ENCODE measurements at places on chromosomes 2 and 18.

GRCh38 chr2:85605406-85606115, 3.1 kb upstream of the TMEM150A start:
- no peak for DNase-seq

GRCh38 chr2:204049635-204050034, 113.1 kb downstream of the ICOS start:
- DNase-seq = no peak

DNA sequence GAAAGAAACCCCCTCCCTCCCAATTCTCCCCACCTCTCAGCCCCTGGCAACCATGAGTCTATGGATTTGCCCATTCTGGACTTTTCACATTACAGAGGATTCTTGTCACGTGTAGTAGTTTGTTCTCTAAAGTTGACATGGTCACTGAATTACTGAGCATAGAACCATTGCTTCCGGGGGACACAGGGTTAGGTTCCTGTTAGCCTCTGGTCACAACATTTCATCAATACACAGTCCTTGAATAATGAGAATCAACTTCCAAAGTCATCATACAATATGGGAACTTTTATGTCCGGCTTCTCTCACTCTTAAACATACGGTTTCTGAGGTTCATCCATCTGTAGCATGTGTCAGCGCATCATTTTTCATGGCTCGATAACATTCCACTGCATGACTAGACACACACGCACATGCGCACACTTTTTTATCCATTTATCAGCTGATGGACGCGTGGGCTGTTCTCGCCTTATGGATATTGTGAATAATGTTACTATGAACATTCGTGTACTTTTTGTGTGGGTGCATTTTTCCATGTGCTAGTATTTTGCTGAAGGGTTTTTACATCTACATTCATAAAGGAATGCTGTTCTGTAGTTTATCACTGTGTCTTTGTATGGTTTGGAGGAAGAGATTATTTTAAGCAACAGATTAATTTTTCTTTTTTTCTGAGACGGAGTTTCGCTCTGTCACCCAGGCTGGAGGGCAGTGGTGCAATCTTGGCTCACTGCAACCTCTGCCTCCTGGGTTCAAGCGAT, 48.1 kb downstream of the PARD6G start:
- DNase-seq = no peak

DNA sequence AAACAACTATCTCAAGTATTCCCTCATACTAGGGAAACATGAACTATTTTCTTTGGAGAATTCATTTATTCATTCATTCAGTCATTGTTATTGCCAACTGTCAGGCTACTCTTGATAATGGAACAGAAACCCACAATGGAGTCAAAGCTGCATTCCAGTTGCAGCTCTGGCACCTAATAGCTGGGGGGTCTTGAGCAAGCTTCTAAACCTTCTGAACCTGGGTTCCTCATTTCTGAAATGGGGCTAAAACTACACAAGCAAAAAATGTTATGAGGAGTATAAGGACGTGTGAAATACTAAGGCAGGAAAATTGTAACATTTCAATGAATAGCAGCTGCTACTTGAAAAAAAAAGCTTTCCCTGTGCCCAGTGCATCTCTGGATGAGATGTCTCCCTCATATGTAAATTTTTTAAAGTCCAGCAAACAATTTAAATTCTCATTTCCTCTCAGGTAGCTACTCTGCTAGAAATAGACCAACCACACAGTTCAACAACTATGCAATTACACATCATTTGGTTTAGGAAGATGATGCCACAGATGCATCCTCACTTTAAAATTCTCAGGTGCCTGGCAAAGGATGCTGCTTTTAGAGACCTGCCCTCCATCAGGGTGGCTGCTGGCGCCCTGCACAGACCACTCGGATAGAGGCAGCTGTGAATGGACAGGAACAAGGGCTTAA, 38.5 kb downstream of the SPRED2 start:
- no peak for DNase-seq

DNA sequence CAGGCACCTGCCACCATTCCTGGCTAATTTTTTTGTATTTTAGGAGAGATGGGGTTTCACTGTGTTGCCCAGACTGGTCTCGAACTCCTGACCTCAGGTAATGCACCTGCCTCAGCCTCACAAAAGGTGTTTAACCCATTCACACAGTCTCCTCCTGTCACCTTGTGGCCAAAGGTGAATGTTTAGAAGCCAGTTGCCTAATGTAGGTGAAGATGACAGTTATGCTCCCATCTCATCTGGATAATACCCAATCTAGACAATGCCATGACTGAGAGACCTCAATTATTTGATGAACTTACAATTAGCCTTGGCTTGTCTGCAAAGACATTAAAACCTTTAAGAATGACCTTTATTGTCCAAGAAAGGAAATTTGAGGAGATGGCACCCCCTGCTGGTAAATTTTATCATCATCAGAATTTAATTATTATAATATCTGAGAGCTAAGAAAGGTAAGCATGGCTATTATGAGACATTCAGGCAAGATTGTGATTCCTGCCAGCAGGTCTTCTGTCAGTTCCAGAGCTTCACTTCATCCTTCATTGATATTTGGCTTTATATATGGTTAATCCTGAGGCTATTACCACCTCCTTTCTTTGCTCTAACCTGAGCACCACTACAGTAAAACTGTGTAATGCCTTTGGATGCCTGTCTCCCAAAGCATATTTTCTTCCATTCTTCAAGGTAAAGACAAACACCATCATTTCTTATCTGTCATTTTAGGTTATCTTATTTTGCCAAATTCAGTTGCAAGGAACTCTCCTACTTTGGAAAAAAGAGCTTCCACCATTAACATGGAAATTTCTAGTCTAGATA, 117.6 kb downstream of the FAM124B start:
- DNase-seq = peak; percentile 42

GRCh38 chr2:67463810-67464209, 66.7 kb downstream of the ETAA1 start:
- DNase-seq = no peak

DNA sequence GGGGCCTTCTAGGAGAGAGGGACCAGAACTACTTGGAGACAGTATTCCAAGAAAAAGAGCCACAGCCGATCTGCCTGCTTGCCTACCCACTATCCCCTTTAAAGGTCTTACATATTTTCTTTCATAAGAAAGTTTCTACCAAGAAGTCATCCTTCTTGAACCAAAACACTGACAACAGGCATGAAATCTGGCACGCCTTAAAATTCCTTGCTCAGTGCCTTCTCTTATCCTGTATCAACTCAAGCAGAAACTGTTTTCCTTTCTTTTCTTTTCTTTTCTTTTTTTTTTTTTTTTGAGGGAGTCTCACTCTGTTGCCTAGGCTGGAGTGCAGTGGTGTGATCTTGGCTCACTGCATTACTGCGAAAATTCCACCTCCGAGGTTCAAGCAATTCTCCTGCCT, 48.3 kb upstream of the ZFP36L2 start:
- no peak for DNase-seq
